Stimulated activated CD4-positive, alpha-beta T cell treated with anti-CD3 and anti-CD28 coated beads, Interleukin-2, amount 100 ng/mL, for 4 hours (primary cell): ENCODE measurements at places on chromosomes 7 and 10.
A peak's percentile ranks its signal among the peaks of the same experiment; 100 is the strongest.

DNA sequence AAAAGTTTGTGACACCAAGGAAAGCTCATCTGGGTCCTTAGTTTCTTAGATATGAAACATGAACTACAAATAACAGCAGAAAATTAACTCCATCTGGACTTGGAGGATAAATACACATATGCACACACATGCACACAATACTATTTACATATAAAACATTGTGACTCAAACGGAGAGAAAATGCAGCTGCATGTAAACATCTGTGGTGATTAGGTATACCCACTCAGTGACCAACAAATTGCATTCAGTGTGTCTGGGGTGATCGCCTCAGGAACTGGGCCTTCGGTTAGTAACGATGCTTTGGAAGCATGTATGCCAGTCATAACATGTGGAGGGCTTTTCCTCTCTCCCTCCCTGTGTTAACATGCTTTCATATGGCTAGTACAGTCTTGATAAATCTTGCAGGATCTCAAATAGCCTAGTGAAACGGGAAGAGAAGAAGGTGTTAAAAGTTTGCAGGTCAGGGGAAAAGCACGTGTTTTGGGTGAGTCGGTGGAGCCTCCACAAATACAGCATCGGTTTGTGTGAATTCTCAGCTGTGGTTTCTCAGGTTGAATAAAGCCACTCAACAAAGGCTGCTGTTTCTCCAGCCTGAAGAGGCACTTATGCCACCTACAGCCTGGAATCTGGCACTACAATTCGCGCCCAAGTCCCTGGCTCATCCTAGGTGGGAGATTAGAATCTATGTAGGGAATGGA lies 8.7 kb upstream of the GLRX3 start:
- DNase-seq: no peak

- no peak for DNase-seq
These were observed 423 bp downstream of the BAZ1B start for GRCh38 chr7:73521636-73522104.

DNA sequence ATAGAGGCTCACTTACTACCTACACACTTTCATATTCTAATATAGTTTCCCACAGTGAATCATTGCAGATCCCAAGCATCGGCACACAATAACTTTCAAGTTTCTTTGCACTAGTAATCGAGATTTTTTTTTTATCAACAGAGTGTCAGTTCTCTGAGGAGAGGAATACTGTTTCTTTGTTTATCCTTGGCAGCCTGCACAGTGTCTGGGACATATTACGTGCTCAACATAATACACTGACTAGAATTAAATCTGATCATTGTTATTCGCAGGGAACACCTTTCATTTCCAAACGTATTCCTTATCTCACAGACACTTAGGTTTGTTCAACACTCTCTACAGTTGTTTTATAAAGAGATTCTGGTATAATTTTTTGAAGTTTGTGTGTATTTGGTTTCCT lies 95.3 kb downstream of the CACNA2D1 start:
- no peak for DNase-seq

- no peak for DNase-seq
These were observed 76.4 kb upstream of the LRRC17 start for GRCh38 chr7:102836191-102836919.

GRCh38 chr7:45649560-45650346 lies 75.6 kb downstream of the ADCY1 start:
- DNase-seq: no peak

DNA sequence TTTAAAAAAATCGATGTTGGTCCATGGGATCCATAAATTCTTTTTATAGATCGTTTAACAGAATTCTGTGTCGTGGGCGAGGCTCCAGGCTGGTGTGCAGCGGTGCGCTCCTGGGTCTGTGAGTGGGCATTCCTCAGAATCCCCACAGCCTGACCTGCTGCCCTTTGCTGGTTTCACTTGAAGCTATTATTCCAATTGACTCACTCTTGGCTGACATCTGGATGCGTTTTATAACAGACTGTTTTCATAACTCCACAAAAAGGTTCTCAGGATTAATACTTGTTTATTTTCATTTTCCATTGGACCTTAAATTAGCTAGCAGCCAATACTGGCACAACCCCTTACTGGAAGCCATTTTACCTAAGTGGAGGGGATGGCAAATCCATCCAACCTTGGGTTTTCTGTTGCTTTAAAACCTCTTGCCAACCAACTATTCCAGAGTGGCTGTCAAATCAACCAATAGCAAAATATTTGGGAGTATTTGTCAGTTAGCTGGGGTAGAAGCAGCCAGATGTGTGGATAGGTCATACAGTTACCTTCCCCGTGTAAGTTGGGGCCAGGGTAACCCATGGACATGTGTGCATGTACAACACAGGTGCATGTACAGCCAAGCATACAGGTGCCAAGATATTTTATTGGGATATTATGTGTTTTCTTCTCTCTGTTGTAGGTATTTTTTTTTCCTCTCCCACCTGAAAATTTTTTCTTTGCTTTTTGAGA lies 160.7 kb upstream of the ZNF32 start:
- DNase-seq: no peak

- no peak for DNase-seq
These were observed 213.0 kb downstream of the PTPRN2 start for GRCh38 chr7:158374586-158374985.

GRCh38 chr7:127979113-127979727 lies 52.0 kb downstream of the LRRC4 start:
- DNase-seq: no peak

DNA sequence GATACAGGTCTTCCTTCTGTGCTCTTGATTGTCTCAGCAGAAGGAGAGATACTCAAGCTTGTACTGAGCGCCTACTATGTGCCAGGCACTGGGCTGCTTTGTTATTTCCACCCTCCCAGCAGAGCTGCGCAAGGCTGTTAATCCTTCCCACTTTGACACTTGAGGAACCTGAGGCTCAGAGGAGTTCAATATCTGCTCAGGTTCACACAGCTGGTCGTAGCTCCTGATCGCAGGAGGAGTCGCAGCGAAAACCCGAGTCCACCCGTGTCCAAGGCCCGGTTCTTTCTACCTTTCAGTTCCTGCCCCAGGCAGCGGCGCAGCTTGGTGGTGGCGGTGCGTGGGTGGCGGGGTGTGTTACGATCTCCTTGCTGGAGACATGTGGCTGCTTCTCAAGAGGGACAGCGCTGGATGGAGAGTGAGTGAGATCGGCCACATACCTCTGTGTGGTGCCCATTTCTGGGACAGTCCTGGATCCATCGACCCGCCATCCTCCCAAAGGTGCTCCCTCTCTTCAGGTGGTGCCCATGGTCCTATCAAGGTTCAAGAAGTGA lies 26.5 kb upstream of the SAMD8 start:
- no peak for DNase-seq

GRCh38 chr7:43694399-43694748 lies 34.9 kb downstream of the COA1 start:
- no peak for DNase-seq

GRCh38 chr7:121697731-121698316 lies 175.1 kb upstream of the PTPRZ1 start:
- no peak for DNase-seq

DNA sequence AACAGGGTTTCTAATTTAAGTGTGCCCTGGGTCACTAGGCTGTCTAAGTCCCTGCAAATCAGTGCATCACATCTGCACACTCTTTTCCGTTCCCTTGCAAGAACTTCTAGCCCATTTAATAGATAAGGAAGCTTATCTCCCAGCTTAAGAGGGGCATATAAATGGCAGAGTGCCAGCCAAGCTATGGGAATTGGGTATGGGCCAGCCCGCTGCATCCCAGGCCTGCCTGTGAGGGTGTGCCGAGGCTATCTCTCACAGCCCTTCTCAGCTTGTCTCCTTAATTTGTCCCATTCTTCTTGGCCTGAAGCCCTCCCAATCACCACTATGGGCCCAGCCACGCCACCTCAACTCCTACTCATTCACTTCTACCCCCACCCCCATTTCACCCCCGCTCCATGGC lies 14.7 kb downstream of the AQP1 start:
- no peak for DNase-seq

DNA sequence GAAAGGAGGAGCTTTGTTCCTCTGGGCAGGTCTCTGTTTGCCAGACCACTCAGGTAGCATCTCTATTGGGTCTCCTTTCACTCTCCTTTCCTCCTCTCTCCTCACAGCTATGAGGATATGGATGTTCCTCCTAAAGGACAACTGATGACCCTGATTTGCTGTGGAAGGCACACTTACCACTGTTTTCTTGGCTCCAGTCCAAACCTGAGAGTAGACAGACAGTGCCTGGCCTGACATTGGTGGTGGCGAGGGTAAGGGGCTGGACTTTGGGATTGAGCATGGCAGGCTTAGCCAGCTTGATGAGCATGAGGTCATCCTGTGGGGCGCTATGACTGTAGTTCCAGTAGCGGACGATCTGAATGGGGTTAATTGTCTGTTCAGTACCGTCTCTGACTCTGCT lies 3.6 kb downstream of the PRSS37 start:
- DNase-seq: no peak

DNA sequence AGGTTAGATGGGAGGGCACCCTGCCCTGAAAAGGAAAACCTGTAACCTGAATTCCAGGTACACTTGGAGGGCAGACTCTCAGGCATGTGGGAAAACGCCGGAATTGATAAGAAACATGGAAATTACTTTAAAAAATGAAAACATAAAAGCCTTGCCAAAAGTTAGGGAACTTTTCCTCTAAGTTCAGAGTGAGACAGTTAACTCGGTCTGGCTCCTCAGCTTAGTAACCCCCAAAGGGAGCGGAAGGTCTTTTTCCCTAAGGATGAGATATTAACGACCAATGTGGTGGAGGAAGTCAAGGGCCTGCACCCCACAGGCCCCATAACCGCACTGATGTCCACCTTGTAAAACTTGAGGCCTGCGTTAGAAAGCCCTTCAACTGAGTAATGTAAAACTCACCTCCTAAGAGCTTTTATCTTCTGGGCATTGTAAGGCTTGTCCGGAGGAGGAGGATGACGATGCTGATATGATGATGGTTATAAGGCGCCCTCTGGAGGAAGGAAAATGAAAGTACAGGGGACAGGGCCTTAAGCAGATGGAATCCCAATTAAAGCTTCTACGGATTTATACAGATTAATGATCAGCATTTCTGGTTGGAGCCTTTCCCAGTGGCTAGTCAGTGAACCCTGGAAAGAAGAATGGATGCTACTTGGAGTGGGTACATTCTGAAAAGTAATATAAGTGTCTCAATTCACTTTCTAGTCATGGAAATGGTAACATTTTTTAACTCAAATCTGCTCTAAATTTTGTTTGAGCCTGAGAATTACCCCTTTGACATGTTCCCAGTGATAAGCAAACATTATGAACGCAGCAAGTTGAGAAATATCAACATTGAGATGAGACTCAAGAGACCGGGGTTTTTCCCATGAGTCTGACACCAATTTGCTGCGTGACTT lies 694 bp downstream of the COL1A2 start:
- no peak for DNase-seq

DNA sequence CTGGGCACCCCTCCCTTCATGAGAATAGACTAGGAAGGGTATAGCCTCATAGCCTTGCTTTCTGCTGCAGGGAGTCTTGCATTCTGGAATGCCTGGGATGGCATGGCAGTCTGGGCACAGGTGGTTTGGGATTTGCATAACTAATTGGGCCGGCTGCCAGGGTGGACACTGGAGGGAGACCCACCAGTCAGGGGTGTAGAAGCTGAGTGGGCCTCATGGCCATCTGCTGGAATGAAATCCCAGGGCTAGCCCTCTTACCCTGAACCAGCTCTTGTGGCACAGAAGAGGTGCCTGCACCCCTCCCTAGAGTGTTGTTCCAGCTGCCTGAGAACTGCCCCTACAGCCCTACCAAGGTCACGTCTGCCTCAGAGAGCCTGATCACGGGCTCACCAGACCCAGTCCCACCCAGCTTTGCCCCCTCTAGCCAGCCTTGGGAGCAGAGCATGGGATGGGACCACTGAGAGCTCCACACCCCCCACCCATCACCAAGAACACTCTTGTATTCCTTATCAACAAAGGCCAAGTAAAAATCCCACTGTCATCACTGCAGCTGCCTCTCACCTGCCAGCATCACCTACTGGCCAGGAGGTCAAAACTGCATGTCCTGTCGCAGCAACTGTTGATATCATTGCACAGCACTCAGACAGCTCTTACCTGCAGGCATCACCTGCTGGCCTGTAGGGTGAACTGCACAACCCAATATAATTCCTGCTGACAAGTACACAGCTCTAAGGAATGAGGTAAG lies 148.9 kb downstream of the ZEB1 start:
- no peak for DNase-seq

DNA sequence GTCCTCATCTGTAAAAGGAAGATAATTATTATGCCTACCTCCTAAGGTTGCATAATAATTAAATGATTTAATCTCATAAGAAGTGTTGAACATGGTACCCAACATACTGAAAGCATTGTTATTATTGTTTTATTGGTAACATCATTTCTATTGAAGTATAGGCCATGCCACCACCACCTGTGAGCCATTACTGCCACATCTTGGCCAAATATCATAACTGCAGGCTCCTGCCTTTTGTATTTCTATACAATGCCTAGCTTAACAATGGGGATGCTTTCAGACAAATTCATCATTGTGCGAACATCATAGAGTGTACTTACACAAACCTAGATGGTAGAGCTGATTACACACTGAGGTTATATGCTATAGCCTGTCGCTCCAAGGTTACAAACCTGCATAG lies 61.1 kb upstream of the NPSR1 start:
- DNase-seq: no peak

GRCh38 chr7:103336761-103337160 lies 7.8 kb downstream of the DNAJC2 start:
- no peak for DNase-seq

DNA sequence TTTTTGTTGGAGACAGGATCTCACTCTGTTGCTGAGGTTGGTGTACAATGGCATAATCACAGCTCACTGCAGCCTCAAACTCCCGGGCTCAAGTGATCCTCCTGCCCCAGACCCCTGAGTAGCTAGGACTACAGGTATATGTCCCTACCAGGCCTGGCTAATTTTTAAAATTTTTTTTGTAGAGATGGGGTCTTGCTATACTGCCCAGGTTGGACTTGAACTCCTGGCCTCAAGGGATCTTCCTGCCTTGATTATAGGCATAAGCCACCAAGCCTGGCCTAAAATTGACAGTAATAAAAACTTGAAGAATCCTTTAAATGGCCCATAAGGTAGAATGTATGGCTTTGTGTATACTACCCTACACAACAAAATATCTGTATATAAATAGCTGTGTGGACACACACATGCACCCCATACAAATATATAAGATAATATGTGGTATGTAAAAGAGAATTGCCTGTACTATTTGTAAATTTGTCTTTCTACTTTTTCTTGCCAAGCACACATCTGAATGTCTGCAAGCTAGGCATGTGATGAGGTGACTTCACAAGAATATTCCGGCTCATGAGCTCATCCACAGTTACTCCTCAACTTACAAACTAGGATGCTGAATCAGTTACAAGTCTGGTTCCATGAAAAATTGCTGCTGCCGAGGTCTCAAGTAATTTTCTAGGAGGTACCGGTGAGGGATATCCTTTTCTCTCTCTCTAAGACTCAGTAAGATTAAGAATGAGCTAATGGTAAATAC lies 26.6 kb downstream of the POLR3A start:
- DNase-seq: no peak

- DNase-seq: peak; percentile 14
These were observed at the start of gene KMT2C for GRCh38 chr7:152435384-152436110. Gene KMT2C (minus strand): TSS chr7:152436003. CDS start chr7:152435786, 217 bp downstream.
